ENCODE measurements at places on chromosomes 5 and 9.

DNA sequence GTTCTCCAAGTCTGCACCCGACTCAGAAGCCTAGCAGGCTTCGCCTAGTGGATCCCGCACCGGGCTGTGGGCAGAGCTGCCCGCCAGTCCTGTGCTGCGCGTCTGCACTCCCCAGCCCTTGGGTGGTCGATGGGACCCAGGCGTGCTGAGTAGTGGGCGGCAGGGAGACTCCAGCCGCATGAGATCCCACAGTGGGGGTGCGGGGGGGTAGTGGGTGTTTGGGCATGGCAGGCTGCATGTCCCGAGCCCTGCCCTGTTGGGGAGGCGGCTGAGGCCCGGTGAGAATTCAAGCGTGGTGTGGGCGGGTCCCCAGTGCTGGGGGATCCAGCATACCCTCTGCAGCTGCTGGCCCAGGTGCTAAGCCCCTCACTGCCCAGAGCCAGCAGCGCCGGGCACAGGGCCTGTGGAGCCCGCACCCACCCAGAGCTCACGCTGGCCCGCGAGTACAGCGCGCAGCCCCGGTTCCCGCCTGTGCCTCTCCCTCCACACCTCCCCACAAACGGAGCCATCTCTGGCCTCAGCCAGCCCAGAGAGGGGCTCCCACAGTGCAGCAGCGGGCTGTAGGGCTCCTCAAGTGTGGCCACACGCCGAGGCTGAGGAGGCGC lies 53.9 kb upstream of the BNC2 start:
- DNase-seq = no peak

- no peak for DNase-seq
Observed at GRCh38 chr9:16191191-16191590, 638.3 kb downstream of the CCDC171 start.

- no peak for DNase-seq
Observed at GRCh38 chr5:38338455-38338854, 80.1 kb downstream of the EGFLAM start.

GRCh38 chr5:2508514-2508913 lies 243.0 kb downstream of the IRX2 start:
- DNase-seq = no peak

DNA sequence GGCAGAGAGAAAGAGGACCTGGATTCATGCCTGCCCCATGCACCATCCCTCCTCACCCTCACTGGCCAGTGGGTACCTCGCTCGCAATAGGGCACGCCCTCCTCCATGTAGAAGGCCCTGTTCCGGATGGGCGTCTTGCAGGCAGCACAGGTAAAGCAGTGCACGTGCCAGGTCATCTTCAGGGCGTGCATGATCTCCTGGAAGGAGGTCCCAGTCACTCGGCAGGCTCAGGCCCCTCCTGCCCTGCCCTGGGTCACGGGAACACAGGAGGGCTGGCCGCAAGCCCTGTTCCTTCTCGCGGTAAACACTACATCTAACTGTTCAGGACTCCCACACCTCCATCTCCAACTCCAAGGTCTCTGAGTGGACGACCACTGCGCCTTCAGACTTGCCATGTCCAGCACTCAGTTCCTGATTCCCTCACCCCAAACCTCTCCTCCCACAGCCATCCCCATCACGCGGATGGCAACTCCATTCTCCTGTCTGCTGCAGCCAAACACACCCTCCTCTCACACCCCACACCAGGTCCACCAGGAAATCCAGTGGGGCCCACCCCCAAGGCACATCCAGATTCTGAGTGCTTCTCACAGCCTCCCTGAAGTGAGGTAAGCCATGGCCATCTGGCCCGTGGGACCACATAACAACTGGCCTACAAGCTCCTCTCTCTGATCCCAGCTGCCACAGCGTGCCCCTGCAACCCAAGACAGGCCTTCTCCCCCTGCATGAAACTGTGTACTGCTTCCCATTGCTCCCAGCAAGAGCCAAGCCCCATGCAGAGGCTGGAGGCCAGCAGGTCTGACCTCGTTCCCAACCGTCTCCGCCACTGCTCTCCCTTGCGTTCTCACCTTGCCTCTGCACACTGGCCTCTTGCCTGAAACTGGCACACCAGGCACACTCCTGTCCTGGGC lies 10.8 kb upstream of the DBN1 start:
- DNase-seq = no peak

GRCh38 chr5:148864113-148864841 lies 37.9 kb downstream of the ADRB2 start:
- DNase-seq = no peak

GRCh38 chr9:17064558-17064957 lies 70.3 kb upstream of the CNTLN start:
- no peak for DNase-seq

GRCh38 chr5:123500471-123500870 lies 11.5 kb upstream of the CSNK1G3 start:
- DNase-seq = no peak

GRCh38 chr9:127021664-127022363 lies 100.6 kb downstream of the ANGPTL2 start:
- DNase-seq = no peak

DNA sequence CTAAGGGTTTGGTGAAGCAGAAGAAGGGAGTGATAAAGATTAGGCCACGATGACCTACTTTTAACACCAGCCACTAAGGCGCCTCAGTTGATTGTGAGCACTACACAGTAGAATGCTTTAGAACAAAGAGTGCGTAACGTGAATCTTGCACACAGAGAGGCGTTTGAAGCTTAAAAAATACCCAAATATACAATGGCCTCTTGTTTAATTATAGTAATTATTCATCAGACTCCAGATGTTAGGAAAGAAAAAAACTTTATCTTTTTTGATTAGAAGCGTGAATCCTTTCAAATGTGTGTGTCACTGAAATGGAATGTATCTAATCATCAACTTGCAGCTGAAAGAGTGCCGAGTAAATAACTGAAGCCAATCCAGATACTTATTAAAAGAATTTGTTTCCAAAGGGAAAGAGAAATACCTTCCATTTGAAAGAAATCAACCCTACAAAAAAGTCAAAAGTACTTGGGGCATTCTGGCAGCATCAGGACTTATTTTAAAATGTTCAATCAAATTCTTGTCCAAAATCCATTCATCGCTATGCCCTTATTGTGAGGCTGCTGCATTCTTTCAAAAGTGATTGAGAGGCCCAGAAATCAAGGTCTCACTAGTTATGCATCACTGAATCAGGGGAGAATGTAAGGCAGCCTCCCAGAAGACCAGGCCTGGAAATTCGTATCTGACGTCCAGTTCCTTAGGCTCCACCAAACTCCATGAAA lies 337.5 kb downstream of the ZNF608 start:
- no peak for DNase-seq

DNA sequence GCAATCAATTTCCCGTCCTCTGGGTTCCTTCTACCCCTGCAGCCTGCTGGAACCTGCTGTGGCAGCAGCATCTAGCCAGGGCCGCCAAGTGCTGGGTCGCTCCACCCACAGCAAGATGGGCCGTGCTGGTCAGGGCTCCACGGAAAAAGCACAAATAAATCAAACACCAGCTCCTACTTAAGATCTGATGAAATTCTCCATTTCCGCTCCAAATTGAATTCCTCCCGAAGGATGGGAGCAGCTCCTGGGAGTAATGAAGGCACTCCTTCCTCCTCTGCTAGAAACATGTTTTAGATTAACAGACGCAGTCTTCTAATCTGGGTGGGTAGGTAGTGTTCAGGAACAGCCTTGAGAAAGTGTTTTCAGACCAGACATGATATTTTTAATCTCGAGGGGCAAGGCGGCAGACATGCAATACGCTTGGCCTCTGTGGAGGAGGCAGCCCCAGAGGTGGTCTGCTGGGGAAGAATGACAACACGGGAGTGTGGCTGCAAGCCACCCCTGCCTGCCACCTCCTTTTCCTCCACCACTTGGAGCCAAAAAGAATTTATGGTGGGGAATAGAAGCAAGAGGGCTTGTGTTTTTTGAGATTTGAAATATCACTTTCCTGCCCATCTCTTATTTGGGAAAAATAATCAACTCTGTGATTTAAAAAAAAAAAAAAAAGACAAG lies 194.1 kb downstream of the AOPEP start:
- no peak for DNase-seq

- DNase-seq = no peak
Observed at GRCh38 chr5:34584165-34584564, 72.0 kb upstream of the RAI14 start.

GRCh38 chr9:133460405-133461175 lies 812 bp downstream of the CACFD1 start:
- DNase-seq = peak; percentile 69

DNA sequence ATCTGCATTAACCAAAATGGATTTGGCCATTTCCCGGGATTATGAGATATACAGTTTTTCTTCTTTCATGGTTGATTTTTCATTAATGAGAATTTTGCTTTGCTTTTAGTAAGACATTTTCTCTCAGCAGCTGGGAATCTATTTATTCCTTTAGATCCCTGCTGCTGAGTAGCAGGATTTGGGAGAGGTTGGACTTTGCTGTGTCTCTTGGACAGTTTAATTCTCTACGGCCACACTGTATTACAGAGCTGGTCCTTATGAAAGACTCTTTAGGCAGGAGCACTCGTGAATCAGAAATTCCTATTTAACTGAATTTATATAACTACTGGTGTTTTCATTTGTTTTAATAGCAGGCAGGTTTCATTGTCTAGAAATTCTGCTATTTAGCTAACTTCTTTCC lies 1.6 kb downstream of the UNC13B start:
- no peak for DNase-seq

DNA sequence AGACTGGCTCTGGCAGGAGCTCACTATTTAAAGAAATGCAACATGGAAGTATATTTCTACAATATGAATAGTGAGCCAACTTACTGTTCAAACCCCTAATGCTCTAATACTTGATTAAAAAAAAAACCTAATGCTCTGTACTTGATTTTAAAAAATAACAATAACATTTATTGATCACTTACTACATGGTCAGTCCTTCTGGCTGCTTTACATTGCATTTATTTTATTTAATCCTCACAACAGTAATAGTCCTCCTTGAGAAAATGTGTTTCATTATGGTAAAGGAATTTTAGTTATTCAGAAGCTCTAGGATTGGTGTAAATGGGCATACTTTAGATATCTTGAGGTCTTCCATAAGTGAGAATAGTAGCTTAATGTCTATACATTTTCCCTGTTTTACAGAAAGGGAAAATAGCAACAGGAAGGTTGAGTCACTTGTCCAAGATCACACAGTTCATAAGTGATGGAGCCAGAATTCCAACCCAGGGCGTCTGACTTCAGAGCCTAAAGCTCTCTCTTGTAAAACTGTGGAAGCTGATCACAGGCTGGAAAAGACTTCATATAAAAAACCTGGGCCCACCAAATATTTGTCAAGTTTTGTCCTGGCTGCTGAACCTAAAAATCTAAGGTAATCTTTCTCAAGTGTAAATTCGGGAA lies 1.0 kb downstream of the STARD4 start:
- DNase-seq = no peak

- no peak for DNase-seq
Observed at GRCh38 chr5:79075646-79076426, 6.3 kb downstream of the BHMT2 start.

DNA sequence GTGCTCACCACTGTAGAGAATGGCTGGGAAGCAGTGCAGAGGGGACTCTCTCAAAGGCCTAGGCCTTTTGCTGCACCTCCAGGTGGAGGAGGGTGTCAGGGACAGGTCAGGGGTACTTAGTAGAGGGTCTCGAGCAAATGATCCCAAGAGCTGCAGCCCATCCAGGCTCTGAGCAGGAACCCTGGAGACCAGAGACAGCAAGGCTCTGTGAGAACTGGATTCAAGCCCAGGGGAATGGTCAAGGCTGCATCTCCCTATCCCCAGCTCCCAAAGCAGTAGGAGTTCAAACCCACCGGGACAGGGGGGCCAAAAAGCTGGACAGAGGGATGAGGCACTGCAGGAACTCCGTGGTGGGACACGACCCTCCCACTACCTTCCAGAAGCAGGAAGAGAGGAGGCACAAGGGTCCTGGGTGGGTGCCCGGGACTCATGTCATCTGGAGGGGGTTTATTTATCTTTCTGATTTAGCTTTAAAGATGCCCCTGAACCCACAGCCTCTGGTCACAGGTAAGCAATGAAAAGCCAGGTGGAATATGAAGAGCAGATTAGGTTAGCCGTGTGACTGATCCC lies 124.8 kb downstream of the MVB12B start:
- DNase-seq = no peak

GRCh38 chr5:112160652-112161391 lies 258.3 kb downstream of the EPB41L4A start:
- peak; percentile 90 for DNase-seq

DNA sequence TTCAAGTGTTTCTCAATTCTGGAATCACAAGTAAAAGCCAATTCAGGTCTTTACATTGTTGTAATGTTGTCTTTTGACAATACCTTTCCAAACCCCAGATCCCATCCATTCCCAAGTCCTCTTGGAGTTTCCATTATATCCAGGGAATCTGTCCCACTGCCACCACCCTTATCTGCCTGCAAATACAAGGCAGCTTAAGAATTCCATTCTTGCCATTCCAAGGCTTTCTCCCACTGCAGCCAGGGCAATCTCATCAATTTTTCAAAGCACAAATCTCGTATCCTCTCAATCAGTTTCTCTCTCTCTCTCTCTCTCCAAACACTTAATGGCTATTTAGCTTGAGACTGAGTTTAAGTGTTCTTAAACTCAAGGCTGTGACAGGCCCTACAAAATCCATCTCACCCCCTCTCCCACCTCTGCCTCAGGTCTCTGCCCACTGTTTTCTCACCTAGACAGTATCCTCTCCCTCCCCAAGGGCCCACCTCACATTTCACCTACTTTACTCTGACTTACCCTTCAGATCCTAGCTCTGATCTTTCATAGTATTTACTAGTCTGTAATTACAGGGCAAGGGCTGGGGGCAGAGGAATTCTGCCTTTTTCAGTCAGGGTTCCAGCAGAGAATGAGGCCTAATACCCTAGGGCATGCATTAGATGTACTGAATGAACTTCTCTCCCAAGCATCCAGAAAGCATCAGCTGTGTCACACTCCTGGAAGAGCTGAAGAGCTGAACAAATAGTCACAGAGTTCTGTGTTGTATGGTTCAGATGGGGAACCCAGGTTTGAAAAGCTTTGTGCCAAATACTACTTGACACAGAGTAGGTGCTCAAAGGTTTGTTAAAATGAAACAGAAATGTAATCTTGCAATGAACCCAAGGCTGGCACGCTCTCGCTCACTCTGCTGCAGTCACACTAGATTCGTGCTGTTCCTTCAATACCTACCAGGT lies 46.0 kb downstream of the RAPGEF1 start:
- no peak for DNase-seq

- DNase-seq = no peak
Observed at GRCh38 chr5:113224605-113225065, 210.2 kb downstream of the TSSK1B start.

DNA sequence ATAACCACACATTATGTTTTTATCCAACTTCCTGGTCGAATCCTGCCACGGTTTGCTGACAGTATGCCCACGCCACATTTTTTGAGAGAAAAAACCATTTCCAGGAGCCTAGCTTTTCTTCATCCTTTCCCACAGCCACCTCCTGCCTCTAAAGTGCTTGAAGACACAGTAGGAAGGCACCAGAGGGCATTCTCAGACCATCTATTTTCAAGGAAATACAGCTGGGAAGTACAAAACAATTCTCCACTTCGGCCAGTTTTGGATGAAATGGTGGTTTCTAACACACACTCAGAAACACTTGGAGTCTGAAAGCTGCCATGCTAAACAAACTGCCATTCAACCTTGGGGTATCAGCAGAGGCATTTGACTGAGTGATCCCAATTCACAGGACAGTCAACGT lies 86.3 kb upstream of the RPS23 start:
- no peak for DNase-seq
